ENCODE measurements at places on chromosomes 7 and 10.

GRCh38 chr7:28808796-28809533, 149.2 kb downstream of the TRIL start:
- no peak for DNase-seq

GRCh38 chr10:86341361-86341811, 25.2 kb downstream of the GRID1 start:
- DNase-seq: no peak

GRCh38 chr7:129950191-129950932, 2.4 kb downstream of the UBE2H start:
- no peak for DNase-seq

DNA sequence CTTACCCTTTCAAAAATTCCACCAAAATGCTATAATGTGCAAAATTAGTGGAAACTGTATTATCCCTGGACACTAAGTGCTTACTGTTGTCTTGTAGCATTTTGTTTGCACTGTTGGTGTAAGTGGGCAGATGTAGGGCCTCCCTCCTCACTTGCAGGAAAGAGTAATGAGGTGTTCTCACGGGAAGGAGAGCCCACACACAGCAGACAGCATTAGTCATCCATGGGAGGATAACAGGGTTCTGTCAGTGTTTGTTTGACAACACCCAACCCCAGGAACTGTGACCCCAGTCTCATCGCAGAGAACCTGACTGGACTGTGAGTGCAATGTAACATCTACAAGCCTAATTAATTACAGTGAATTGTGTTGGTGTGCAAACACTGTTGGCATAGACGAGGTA, 58.7 kb upstream of the VSTM2A start:
- no peak for DNase-seq

DNA sequence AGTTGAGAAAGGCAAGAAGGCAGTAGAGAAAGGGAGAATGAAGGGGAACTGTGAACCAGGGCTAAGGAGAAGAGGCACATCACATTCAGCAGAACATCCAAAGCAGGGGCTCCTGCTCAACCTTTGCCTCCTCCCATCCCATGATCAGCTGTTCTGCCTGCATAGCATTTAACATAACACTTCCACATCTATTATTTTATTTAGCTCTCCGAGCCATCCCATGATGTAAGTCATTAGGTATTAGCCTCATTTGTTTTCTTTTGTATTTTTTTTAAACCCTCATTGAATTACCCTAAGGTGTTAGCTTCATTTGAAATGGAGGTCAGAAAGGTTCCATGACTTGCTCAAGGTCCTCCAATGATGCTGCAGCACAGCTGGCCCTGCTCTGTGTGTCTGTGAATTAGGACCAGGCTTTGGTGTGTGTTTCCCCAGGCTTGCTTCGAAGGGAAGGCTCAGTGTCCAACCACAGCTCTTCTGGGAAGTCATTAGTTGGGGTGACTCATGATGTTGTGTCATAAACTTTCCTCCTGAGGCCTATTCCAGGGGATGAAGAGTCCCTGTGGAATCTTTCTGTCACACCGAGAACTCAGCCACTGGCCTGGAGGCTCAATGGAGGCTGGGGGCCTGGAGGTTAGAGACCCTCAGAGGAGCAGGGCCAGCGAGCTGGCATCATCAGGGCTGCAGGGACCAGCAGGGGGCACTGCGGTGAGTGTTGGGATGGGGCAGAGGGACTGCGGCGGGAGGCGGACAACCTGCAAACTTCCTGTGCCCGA, 16.5 kb downstream of the NPFFR1 start:
- peak; percentile 83 for DNase-seq

GRCh38 chr10:103727546-103727963, 127.8 kb downstream of the SH3PXD2A start:
- no peak for DNase-seq

DNA sequence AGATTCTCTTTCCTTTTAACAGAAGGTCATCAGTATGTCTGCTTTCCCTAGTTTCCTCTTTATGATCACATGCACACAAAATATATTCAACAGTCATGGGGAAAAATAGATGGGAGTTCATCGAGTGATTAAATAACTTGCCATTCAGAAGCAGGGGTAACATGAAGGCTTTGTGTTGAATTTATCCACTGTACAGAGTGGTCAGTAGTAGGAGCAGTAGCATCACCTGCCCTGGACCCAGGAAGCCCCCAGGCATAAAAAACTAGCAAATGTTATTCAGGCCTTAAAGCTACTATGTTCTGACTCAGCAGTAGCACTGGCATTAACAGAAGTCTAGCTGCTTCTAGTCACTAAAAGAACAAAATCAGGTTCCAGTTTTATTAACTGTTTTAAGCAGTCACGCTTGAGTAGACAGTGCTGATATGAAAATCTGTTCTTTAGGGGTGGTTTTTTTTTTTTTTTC, 31.4 kb upstream of the FAM133B start:
- DNase-seq: no peak

GRCh38 chr10:63383141-63383540, 82.6 kb downstream of the JMJD1C start:
- no peak for DNase-seq
